ENCODE measurements at places on chromosomes 16 and 17. TPM values are rescaled to one million over a fixed set of nuclear protein-coding genes. Genes with fewer than 3 reads are reported as not detected.

HBZ gene
- not detected for total RNA-seq

PPM1E gene
- total RNA-seq: 2.3 TPM

SLC5A11 gene
- total RNA-seq: not detected

GLIS2 gene
- total RNA-seq: 16.0 TPM

DNAI2 gene
- not detected for total RNA-seq

OR1A1 gene
- total RNA-seq: not detected

MPV17L gene
- 5.2 TPM for total RNA-seq

CPD gene
- total RNA-seq: 20.2 TPM

COX6A2 gene
- 1,434 TPM for total RNA-seq

TEX14 gene
- 0.30 TPM for total RNA-seq

LPO gene
- total RNA-seq: not detected

TEKT3 gene
- total RNA-seq: 0.51 TPM

FBXL16 gene
- total RNA-seq: not detected

FOXJ1 gene
- total RNA-seq: not detected

HS3ST2 gene
- total RNA-seq: 0.11 TPM

RAB34 gene
- 16.2 TPM for total RNA-seq

MT1F gene
- 2.2 TPM for total RNA-seq

HS3ST3A1 gene
- total RNA-seq: 0.57 TPM

LGALS9C gene
- total RNA-seq: not detected

PRSS27 gene
- 0.30 TPM for total RNA-seq

RGS9 gene
- total RNA-seq: 2.8 TPM

TTYH2 gene
- total RNA-seq: 39.2 TPM

CACNG1 gene
- total RNA-seq: not detected

NPEPPS gene
- 83.9 TPM for total RNA-seq

PKMYT1 gene
- total RNA-seq: 2.9 TPM

FBXO39 gene
- not detected for total RNA-seq

ADAP2 gene
- total RNA-seq: 8.6 TPM

BMERB1 gene
- 61.4 TPM for total RNA-seq

ARL4D gene
- total RNA-seq: 8.4 TPM

RCVRN gene
- total RNA-seq: not detected

DNAH9 gene
- total RNA-seq: not detected

SULT1A2 gene
- 1.8 TPM for total RNA-seq

SLC38A7 gene
- total RNA-seq: 32.7 TPM

JMJD8 gene
- total RNA-seq: 46.4 TPM

FLOT2 gene
- total RNA-seq: 118 TPM

OTOP3 gene
- total RNA-seq: not detected

ANKRD40CL gene
- not detected for total RNA-seq

CPNE7 gene
- not detected for total RNA-seq

GP1BA gene
- not detected for total RNA-seq

ABCA9 gene
- 32.7 TPM for total RNA-seq

TBC1D3G gene
- not detected for total RNA-seq

HCRT gene
- not detected for total RNA-seq

ABCC11 gene
- total RNA-seq: not detected

HAP1 gene
- total RNA-seq: 0.14 TPM

RPAIN gene
- 24.0 TPM for total RNA-seq

KRTAP4-5 gene
- total RNA-seq: not detected

CD79B gene
- total RNA-seq: 6.9 TPM

CTRB1 gene
- not detected for total RNA-seq

GPR139 gene
- not detected for total RNA-seq

NPIPA2 gene
- 3.0 TPM for total RNA-seq

CTNS gene
- 6.6 TPM for total RNA-seq

Measured in Right ventricle myocardium inferior (tissue), 1 donor.